CD8-positive, alpha-beta memory T cell (primary cell): ENCODE measurements at places on chromosomes 1 and 21. TPM values are rescaled to one million over a fixed set of nuclear protein-coding genes. Genes with fewer than 3 reads are reported as not detected.

DNA sequence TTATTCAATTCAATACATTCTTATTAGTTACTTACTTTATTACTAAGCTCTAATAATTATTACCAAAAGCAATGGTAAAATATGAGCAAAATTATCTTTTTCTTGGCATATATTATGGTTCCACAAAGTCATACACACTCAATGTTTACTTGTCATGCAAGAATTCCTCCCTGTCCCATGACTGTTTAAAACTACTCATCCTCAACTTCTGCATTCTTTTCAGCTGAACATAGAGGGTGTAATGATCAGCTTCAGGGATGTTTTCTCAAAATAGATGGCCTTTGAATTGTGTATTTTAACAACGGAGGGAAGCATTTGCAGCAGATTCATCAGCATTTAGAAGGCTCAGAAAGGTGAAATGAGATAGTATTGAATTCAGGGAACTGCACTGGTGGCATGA is 499.0 kb downstream of the RWDD3 start:
- DNase-seq: no peak

GRCh38 chr21:43794311-43794710 is 4.9 kb downstream of the RRP1 start:
- DNase-seq: no peak

CLIC4 gene
- total RNA-seq: 13.2 TPM

HEYL gene
- total RNA-seq: 0.09 TPM
